CD4-positive, alpha-beta T cell treated with Interleukin-17A for 4 hours (primary cell): ENCODE measurements at places on chromosomes 16 and 17.

- DNase-seq = no peak
Measured at GRCh38 chr17:82751171-82751570, 694 bp upstream of the TBCD start.

DNA sequence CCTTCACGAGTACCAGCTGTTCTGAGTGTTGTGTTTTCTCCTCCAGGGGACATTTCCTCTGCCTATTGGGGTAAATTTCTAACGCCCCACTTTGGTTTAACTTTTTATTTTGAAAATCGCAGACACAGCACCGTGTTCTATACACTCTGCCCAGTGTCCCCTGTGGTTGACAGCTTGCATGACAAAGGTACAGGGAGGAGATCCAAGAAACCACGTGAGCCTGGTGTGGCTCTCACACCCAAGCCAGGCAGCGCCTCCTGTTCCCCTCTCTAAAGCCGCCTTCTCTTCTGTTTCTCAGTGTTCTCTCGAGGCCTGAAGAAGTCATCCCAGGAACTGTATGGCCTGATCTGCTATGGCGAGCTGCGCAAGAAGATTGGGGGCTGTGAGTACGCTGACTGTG lies 25.4 kb downstream of the CRAMP1 start:
- DNase-seq = no peak

DNA sequence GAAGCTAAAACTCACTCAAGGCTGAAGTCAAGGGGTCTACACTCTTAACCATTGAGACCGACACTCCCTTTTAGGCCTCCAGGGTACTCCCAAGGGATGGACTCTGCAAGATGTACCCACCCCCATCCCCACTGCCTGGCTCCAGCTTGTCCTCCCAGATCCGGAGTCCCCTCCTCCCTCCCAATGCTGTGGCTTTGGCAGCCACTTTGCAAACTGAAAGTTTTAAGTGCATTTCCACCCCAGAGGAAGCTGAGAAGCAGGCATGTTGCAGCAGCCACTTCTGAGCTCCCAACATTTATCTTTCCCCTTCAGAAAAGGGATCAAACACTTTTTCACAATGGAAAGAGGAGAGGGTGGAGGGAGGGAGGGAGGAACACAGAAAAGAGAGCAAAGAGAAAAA lies 115.2 kb downstream of the COPRS start:
- DNase-seq = no peak

DNA sequence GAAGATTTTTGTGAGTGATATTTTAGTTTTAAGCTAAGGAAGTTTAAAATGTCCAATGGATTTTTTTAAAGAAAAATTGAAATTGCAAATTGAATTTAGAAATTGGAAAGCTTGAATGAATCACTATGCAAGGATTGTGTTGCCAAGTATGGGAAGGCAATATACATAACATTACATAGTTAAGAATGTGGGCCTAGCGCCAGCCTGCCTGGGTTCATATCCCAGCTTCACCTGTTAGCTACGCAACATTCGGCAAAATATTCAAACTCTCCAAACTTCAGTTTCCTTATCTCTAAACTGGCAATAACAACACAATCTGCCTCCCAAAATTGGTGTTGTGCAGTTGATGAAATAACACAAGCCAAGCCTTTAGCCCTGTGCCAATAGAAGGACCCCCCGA lies 50.4 kb upstream of the DNAH9 start:
- no peak for DNase-seq

- no peak for DNase-seq
Measured at GRCh38 chr17:73099511-73099910, 7.0 kb upstream of the SLC39A11 start.

DNA sequence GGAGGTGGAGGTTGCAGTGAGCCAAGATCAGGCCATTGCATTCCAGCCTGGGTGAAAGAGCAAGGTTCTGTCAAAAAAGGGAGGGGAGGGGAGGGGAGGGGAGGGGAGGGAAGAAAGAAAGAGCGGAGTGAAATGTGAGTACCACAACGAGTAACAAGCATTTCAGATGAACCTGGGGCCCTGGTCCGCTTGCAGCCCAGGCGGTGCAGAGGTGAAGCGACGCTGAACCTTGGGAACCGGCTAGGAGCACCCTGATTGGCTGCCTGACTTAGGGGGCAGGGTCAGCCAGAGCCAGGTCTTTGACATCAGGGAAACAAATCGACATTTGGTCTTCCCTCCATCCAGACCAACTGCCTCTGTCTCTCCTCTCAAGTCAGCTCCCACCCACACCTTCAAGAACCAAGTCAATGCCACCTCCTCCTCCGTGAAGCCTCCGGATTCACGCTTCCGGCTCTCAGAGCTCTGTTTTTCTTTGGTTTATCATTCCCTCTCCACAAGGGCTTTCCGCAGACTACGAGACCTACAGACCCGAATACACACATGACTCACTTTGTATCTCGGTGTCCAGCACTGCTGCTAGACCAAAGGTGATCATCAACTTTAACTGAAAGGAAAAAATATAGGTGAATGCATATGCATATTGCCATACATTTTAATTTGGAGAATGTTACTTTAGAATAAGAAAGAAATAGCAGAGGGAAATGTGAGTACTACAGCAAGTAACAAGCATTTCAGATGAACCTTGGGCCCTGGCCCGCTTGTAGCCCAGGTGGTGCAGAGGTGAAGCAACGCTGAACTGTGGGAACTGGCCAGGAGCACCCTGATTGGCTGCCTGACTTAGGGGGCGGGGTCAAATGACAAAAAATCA lies 19.3 kb downstream of the OR1F1 start:
- DNase-seq = no peak

GRCh38 chr17:68592682-68593641 lies 8.2 kb downstream of the FAM20A start:
- DNase-seq = no peak

- DNase-seq = no peak
Measured at GRCh38 chr17:55644346-55644745, 78.3 kb downstream of the TMEM100 start.

DNA sequence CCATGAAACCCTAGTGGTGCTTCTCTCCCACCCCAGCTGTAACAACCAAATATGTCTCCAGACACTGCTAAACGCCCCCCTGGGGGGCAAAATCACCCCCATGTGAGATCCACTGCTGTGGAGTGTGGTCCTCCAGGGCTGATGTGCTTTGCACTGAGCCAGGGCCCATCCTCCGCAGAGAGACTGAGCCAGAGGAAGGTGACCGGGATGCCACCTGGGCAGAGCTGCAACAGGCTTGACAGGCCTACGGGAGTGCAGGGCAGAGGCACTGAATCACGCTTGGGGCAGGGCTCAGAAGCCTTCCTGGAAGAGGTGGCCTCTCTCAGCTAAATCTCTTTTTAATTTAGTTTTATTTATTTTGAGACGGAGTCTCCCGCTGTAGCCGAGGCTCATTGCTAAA lies 4.4 kb downstream of the GJD3 start:
- no peak for DNase-seq
